Renal pelvis (tissue), 12 donors: ENCODE measurements at places on chromosomes 11 and 22. TPM values are rescaled to one million over a fixed set of nuclear protein-coding genes. Genes with fewer than 3 reads are reported as not detected.

The OR51E2 gene
- polyA plus RNA-seq, result 0.65 TPM

The OR2AG1 gene
- 0.01 TPM for polyA plus RNA-seq

The MMP27 gene
- not detected for polyA plus RNA-seq

The SESN3 gene
- polyA plus RNA-seq, result 67.0 TPM

The TRIM51G gene
- not detected for polyA plus RNA-seq
